ENCODE measurements at places on chromosomes 5 and 9. TPM values are rescaled to one million over a fixed set of nuclear protein-coding genes. Genes with fewer than 3 reads are reported as not detected.

GRCh38 chr5:86917117-86917579 is 299.4 kb downstream of the COX7C start:
- DNase-seq, result peak; percentile 5

DNA sequence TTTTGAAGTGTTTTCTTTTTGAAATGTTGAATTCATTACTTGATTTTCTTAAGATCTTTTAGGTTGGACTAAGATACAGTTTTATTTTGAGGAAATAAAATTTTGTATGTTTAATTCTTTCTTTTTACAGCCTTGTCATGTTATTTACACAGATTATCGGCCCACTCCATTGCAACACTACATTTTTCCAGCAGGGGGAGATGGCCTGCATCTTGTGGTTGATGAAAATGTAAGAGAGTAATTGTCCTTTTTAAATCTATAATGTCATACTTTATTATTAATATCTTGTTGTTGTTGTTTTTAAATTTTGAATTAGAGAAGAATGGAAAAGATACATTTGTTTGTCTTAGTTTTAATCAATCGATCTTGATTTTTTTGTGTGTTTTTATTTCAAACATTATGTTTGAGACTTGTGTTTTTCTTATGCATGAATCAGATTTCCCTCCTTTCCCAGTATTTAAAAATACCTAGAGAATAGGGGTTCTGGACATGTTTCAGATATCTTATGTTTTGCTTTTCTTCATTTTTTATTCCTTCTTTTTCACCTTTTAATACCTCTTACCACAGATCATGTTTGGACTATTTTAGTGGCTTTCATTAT is 36.7 kb downstream of the MTREX start:
- DNase-seq, result peak; percentile 41

GRCh38 chr9:120901755-120902568 is 24.6 kb downstream of the TRAF1 start:
- DNase-seq, result no peak

GRCh38 chr9:98234245-98234825 is 21.1 kb downstream of the TBC1D2 start:
- no peak for DNase-seq

- no peak for DNase-seq
Measured at GRCh38 chr5:117207088-117207668, 632.6 kb upstream of the SEMA6A start.

- DNase-seq, result no peak
Measured at GRCh38 chr9:87305151-87305550, 192.5 kb upstream of the DAPK1 start.

- DNase-seq, result peak; percentile 45
Measured at GRCh38 chr9:85536076-85536475, 205.7 kb downstream of the AGTPBP1 start.

- no peak for DNase-seq
Measured at GRCh38 chr5:154783774-154784460, 28.7 kb downstream of the LARP1 start.

DNA sequence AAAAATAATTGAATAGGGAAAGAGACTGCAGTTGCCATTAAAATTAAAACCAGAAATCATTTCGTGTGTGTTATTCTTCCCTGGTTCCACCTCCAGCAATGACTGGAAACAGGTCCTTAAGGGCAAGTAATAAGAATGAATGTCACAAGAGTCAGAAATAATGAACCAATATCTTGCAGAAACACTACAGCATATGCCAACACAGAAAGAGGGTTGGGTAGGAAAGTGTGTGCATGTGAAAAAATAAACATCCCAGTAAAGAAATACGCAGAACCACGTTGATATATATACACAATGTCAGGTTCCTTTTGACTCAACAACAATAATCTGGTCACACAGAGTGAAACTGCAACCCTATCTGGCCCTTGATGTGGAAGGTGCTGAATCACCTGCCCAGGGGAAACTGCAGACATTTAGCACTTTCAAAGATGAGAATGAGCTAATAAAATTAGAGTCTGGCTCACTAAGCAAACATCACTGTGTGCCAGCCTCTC is 15.0 kb downstream of the HMHB1 start:
- peak; percentile 48 for DNase-seq

- no peak for DNase-seq
Measured at GRCh38 chr5:117461966-117462365, 887.3 kb upstream of the SEMA6A start.

- DNase-seq, result peak; percentile 69
Measured at GRCh38 chr5:94691949-94692348, 73.5 kb downstream of the SLF1 start.

- no peak for DNase-seq
Measured at GRCh38 chr5:15850536-15850935, 329.1 kb downstream of the MARCHF11 start.

GRCh38 chr9:108618906-108619550 is 236.8 kb downstream of the ACTL7B start:
- DNase-seq, result peak; percentile 8

DNA sequence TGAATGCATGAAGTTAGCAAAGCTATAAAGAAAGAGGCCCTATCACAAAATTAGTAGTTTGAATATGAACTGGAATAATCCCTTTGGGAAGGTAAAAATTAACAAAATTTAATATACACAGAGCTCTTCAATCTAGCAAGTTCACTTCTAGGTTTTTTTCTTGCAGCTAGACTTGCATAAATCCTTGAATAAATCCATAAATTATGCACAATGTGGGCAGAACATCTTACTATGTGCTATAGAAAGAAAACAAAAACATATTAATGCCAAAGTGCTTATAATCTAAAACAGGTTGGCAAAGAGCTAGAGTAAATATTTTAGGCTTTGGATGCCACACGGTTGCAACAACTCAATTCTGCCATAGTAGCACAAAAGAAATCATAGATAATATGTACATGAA is 138.5 kb upstream of the FREM1 start:
- no peak for DNase-seq

DNA sequence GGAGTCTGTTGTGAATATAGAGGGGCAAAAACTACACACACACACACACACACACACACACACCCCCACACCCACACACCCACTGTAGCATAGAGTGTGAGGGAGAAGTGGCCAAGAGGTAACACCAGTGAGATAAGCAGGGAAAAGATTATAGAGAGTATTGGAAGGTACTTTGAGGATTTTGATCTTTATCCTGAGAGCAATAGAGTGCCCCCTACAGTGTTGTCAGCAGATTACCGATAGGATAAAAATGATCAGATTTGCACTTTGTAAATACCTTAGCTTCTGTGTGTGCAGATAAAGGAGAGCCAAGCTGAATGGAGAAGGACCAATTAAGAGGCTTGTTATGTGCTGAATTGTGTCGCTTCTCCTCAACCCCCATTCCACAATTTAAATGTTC is 32.3 kb downstream of the ERCC6L2 start:
- no peak for DNase-seq

DNA sequence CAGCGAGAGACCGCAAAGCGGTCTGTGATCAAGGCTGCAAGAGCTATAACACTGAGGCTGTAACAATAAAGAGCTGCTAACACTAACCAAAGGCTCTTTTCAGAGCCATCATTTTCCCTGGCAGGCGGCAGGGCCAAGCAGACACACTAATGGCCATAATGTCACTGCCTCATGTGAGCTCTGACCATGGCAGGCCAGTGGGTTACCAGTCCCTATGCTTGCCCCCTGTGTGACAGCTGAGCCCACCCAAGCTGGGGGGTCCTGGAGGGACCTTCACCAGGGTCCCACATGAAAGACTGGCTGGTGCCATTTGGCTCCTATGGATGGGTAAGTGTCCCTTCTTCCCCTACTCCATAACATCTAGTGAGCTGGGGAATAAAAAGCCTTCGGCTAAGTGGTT is 29.6 kb upstream of the TESK1 start:
- DNase-seq, result no peak

GRCh38 chr5:131786900-131787692 is 9.7 kb downstream of the FNIP1 start:
- no peak for DNase-seq

PCA3 gene
- not detected for total RNA-seq

PCDHA5 gene
- total RNA-seq, result not detected

PCDHGA4 gene
- 0.71 TPM for total RNA-seq

CYLC2 gene
- not detected for total RNA-seq

PRELID1 gene
- total RNA-seq, result 661 TPM
